ENCODE measurements at places on chromosomes 4 and X.
A peak's percentile ranks its signal among the peaks of the same experiment; 100 is the strongest.

GRCh38 chr4:11768251-11768972 lies 339.7 kb upstream of the HS3ST1 start:
- no peak for DNase-seq

DNA sequence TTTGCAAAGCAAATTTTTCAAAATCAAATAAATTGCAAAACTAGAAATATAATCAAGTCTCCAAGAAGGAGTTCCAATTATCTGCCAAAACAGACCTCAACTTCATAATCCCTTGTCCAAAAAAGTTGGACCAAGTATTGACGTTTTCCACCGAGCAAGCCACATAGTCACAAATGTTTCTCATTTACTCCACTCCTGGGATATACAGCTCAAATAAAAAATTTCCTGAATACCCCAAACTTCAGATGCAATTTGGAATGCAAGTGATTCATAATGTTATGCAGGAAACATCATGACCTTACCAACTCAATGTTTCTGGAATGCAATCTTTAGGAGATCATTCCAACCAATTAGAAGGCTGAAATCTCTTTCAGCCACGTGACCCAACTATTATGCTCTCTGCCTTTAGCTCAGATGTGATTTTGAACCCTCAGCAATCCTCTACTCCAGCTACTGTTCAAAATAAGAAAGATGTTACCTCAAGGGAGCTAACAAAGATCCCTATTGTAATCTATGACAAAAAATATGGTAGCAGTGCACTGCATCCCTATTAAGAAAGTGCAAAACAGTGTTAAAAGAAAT lies 72.4 kb downstream of the PRDM5 start:
- no peak for DNase-seq

- no peak for DNase-seq
These were observed 271.8 kb upstream of the TENM3 start for GRCh38 chr4:181971411-181971810.

GRCh38 chrX:154138857-154139256 lies 5.2 kb upstream of the OPN1LW start:
- no peak for DNase-seq

DNA sequence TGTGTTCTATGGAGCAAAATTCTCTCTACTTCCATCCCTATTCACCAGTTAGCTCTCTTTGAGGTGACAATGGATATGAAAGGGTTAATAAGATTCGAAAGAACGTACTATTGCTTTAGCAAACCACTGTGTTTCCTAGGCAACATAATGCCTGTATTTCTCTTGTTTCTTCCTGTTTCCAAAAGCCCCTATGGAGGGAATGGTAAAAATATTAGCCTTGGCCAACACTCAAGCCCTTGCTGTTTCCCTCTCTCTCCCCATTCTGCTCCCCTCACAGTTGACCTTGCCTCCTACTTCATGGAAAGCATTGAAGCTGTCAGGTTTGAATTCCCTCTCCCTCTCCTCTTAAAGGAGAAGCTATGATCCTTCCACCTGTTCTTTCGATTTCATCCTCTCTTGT lies 9.6 kb upstream of the PGRMC1 start:
- DNase-seq, result no peak

DNA sequence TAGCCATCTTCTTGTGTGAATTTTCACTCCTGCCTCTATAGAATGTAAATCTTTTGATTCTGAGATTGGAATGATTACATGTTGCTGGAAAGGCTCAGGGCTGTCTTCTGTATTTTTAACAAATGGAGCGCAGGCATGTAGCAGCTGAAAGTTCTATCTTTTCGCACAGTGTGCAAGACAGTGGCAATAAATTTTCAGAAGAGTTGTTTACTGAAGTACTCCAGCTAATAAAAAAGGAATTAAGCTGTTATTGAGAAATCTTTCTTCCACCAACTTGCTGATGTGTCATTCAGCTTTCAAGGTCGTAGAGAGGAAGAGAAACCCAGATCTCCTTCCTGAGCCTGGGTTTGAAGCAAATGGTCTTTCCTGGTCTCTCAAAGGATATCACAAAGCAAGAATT lies 122.0 kb upstream of the PUDP start:
- no peak for DNase-seq

- DNase-seq, result peak; percentile 26
These were observed 501 bp downstream of the ZNF518B start for GRCh38 chr4:10456595-10457254.

DNA sequence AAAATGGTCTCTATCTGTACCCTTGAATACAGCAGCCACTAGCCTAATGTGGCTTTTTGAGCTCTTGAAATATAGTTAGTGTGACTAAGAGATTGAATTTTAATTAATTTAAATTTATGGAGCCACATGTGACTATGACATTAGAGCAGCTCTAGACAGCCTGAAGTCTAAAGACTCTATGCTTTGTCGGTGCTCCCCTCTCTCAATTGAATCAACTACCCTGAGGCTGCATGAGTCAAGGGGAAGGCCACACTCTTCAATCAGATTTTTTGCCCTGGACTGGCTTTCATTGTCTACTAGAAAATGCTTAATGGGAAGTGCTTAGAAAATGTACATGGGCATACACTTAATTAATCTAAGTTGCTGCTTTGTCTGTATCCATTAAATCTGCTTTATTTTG lies 11.7 kb downstream of the TLR7 start:
- no peak for DNase-seq

GRCh38 chr4:10017037-10017893 lies 4.0 kb downstream of the SLC2A9 start:
- no peak for DNase-seq

DNA sequence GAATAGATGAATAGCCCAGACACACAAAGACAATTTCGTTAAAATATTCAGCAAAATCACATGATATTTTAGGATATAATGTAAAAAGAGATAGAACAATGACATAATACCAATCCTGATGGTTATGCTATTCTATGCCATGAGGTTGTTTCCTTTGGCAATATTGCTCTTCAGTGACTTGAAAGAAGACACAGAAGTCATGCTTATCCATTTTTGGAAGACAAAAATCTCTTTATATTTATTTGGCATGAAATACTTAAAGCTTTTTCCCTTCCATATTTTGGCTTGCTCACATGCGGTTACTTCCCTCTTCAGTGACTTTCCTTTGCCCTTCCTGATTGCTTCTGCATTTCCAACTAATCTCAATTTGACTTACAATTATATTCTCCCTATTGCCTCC lies 314.8 kb downstream of the IQCM start:
- no peak for DNase-seq

GRCh38 chr4:139419388-139419914 lies 34.5 kb upstream of the RAB33B start:
- peak; percentile 42 for DNase-seq

- DNase-seq, result no peak
These were observed 21.8 kb downstream of the SH3TC1 start for GRCh38 chr4:8220661-8221450.

GRCh38 chr4:178395798-178396197 lies 953.6 kb upstream of the AGA start:
- no peak for DNase-seq

DNA sequence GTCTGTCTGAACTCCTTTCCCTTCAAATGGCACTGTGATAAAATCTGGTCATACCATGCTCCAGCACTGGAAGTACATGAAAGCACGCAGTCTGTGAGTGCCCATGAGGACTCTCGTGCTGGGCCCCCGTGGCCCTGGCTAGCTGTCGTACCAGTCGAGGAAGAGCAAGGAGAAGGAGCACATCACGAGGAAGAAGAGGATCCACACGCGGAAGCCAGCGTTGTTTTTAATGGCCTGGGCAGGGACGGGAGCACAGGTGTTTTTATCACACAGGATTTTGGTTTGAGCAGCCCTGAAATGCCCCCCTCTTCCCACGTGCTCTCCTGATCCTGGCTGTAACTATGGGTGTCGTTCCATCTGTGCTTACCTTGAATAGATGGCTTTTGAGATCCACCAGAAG lies 33.0 kb downstream of the NSG1 start:
- no peak for DNase-seq

DNA sequence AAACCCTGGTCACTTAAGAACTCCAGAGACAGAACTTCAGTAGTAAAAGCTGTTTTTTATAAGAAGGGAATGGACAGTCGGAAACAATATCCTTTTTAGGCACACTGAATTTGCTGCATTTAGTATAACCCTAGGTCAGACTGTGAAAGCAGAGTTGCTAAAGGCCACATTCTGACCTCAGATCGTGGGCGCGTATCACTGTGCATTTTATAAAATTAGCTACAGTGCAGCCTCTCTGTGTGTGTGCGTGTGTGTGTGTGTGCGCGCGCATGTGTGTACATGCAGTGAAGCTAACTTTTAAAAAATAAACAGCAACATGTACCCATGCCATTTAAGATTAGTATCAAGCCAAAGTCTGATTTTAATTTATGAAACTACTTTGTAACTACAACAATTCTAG lies 8.0 kb downstream of the ZNF827 start:
- DNase-seq, result no peak

DNA sequence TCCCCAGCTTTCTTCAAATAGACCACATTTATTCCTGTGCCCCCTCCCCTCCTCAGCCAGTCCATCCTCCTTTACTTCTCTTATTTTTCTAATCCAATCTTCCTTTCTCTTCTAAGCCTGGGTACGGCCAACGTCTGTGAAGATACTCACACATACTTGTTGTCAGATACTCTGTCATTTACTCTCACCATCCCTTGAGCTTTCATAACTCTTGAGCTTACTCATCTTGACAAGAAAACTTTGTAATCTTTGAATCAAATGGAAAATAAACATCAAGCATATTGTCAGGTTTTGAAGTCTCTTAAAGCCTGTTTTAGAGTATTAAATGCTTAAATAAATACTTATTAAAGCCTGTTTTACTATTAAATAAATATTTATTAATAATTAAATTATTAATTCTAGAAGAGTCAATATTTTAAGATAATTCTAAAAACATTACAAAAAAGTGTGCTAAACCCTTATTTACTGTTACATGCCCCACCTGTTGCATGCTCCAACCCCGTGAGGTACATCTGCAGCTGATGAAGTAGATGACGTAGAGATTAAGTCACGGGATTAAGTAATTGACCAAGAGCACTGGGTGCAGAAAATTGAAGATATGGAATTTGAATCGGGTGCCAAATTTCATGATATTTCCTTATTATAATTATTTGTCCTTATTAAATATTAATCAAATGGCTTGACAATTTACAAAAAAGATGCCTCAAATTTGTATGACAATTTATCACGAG lies 1.5 kb upstream of the TRIML2 start:
- DNase-seq, result no peak

DNA sequence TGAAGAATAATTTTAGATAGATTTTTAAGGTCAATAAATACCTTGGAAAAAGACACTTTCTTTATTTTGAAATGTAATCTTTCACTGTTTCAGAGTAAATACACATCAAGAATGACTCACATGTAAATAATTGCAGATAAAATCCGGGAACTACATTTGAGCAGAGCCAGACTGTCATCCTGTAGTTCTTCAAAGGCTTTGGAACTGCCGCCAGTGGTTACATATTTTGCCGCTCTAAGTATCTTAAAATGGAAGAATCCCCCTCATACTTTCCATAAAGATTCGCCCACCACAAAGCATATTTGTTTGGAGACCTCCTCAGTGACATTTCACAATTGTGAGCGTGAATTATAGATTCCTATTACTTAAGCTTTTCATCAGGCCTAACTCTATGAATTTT lies 607.8 kb upstream of the ZFP42 start:
- no peak for DNase-seq

DNA sequence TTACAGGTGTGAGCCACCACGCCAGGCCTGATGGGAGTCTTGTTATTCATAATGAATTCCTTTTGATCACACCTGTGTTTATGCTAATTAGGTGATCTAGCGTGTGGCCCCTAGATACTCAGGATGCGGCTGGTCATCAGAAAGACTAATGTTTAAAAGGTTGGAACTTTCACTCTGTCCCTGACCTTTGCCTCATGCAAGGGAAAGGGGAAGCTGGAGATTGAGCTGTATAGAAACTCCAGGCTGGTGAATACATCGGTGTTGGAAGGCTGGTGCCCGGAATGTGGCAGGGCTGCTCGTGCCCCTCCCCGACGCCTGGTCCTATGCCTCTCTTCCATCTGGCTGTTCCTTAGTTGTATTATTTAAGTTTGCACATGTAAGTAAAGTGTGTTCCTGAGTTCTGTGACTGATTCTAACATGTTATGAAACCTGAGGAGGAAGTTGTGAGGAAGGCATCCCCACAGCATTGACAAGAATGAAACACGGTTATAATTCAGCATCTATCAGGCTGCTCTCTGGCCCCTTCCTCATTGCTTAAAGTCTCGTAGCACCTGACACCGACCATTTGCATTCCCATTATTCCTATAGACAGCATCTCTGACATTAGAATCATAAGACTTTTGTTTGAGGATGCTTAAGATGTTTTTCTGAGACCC lies 28.9 kb downstream of the CASP3 start:
- no peak for DNase-seq

- no peak for DNase-seq
These were observed 533.2 kb upstream of the AGA start for GRCh38 chr4:177975315-177975987.

DNA sequence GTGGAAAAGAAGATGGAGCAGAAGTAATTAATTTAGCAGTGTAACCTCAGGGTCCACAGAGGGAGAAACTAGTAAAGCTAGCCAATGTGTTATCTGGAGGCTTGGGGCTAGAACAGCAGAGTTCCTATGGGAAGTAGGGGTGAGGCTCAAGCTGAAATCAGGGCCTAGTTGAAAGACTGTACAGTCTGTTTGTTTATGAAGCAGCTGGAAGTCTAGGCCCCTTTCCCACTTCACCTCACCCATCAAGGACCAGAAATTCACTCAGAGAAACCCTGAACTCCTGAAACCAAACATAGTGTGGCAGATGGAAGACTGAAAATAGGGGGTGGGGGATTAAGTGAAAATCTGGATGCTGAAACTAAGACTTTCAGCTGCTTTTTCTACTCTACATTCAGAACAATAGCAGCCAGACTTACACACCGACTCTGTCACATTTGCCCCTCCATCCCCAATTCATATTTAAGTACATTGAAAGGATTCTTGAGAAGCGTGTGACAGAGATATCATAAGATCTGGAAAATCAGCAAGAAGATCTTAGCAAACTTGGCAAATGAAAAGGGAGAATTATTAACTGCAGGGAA lies 32.6 kb upstream of the FAM241A start:
- DNase-seq, result no peak

- no peak for DNase-seq
These were observed 297.6 kb downstream of the PACRGL start for GRCh38 chr4:20997886-20998285.

DNA sequence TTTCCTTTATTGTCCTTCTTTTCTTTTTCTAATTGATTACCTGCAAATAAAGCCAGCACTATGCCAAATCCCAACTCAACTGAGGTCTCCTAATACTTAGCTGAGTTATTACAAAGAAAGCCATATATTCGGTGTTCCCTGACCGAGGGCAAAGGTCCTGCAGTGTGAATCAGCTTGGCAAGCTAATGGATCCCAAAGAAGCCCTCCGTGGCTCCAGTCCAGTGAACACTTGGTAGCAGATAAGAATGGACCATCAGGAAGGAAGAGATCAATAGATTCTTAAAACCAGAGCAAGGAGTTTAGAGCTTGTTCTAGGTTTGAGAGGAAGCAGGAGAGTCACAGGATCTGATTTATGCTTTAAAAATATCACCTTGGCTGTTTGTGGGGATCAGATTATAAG lies 8.5 kb downstream of the LDB2 start:
- DNase-seq, result no peak

GRCh38 chr4:110680265-110680664 lies 57.4 kb upstream of the PITX2 start:
- no peak for DNase-seq

Measured in NCI-H2171 (cell line).